ENCODE measurements at places on chromosomes 12 and 14.

DNA sequence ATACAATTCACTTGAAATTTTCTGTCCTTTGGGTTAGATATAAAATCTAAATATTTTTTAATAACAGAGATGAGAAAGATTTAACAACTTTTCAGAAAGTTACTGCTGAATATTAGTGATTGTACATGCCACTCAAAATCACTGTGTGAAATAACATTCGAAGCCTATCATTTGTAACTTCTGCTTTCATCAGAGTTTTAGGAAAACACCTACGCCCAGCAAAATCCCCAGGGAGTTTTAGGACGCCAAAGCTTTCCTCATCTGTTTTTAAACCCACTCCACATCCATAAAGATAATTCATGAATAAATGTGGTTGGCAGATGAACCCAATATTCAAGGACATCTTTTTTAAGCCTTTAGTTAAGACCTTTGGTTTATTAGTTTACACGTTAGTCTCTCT, 23.9 kb downstream of the TC2N start:
- no peak for DNase-seq

DNA sequence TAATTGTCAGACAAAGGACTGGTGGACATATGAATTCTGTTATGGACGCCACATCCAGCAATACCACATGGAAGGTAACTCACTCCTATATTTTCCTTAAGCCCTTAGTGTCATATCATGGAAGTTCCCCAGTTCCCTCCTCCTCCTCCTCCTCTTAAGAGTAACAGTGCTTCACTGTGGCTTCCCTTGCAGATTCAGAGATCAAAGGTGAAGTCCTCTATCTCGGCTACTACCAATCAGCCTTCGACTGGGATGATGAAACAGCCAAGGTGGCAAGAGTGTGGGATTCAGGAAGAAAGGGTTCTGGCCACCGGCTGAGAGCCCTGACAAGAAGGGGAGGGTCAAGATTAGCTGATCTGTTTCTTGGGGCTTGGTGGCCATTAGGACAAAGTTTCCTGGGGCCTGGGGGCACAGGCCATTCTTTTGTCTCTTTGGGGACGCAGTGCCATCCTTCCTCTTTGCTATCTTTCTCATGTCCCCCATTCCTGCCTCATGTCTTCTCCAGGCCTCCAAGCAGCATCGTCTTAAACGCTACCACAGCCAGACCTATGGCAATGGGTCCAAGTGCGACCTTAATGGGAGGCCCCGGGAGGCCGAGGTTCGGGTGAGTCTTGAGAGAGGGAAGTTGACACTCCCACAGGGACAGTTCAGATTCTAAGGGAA, 2.0 kb downstream of the OS9 start:
- DNase-seq: no peak

DNA sequence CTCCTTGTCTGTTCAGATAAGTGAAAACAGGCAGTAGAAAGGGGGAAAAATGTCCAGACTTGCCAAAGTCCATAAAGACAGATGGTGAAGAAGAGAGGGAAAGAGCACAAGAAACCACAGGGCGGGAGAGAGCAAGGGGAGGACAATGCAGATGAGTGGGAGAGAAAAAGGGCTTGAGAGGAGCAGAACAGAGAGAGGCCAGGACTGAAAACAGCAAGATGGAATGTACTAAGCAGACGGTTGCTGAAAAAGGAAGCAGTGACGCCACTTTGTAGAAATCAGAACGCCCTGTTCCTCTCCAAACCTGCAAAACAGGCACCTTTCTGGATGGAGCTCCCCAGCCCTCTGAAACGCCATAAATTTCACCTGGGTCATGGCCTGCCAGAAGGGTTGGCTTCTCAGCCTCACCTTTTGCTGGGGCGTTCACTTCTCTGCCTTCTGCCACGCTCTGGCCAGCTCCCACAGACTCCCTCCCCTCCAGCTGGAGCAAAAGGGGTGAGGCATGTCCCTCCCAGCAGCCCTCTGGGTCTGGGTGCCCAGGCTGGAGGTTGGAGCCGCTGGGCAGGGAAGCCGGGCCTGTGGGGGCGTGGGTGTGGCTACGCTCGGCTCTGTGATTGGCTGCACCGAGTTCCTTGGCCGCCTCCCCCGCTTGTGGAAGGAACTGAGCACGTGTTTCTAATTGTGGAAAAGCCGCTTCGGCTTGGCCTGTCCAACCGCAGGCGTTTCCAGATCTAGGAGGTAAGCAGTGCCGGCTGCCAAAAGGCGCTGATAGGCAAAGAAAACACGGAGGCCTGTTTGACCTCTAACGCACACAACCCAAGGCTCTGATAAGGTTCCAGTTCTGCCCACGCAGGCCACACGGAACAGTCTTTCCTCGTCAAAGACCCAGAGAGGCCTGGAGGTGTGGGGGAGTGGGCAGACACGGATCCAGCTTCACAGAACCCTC, 29.3 kb downstream of the SLC7A8 start:
- peak; percentile 79 for DNase-seq

DNA sequence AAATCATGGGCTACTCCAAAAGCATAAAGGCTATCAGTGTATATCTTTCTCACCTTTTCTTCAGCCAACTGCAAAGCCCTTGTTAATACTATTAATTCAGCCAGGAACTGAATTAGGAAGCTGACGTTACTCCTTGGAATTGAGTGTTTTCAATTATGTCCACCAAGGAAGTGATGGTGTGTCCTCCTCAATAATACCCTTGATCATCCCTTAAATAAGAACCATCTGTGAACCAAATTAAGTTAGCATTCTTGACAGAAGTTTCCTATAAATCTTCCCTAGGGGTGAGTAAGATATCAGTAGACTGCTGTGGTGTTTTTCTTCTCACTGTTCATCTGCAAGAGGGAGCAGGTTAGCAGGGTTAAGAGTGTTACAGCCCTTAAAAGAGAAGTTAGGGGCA, 252.3 kb upstream of the AVPR1A start:
- no peak for DNase-seq

DNA sequence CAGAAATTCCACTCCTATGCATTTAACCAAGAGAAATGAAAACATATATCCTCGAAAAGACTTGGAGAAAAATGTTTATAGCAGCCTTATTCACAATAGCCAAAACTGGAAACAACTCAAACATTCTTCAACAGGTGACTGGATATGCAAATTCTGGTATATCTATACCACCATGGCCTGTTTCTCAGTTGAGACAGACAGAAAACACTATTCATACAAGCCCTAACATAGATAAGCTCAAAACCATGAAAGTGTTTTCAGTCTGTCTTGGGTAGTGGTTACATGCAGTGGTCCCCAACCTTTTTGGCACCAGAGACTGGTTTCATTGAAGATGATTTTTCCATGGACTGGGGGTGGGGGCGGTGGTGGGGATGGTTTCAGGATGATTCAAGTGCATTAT, 83.8 kb downstream of the SRGAP1 start:
- no peak for DNase-seq

GRCh38 chr12:103470664-103471063, 25.1 kb downstream of the C12orf42 start:
- DNase-seq: no peak

- DNase-seq: no peak
Observed at GRCh38 chr14:64743061-64743460, 38.8 kb downstream of the PLEKHG3 start.

- DNase-seq: no peak
Observed at GRCh38 chr12:24821691-24822090, 127.2 kb downstream of the BCAT1 start.

DNA sequence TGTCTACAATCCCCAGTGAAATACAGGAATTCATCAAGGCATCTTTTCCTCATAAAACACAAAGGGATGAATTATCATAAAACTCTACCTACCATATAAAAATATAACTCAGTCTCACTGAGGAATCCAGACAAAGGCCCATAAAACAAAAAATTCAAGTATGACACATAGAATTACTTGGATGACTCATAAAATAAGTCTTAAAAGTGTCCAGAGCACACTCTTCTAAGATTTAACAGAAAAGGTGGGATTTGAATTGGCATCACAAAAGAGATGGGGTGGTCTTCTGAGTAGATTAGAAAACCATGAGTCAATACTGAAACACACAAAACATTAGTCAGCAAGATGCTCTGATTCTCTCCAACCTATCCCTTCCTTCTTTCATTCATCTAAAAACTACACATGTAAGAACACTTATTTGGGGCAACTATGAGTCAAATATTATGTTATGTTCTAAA, 202.7 kb upstream of the GARIN6 start:
- no peak for DNase-seq

- DNase-seq: no peak
Observed at GRCh38 chr12:4135919-4136605, 137.5 kb upstream of the CCND2 start.

GRCh38 chr12:26345471-26346003, 150.2 kb downstream of the SSPN start:
- no peak for DNase-seq

GRCh38 chr12:131058700-131059099, 105.0 kb downstream of the ADGRD1 start:
- DNase-seq: no peak

GRCh38 chr12:119020406-119021360, 39.3 kb downstream of the SRRM4 start:
- no peak for DNase-seq

DNA sequence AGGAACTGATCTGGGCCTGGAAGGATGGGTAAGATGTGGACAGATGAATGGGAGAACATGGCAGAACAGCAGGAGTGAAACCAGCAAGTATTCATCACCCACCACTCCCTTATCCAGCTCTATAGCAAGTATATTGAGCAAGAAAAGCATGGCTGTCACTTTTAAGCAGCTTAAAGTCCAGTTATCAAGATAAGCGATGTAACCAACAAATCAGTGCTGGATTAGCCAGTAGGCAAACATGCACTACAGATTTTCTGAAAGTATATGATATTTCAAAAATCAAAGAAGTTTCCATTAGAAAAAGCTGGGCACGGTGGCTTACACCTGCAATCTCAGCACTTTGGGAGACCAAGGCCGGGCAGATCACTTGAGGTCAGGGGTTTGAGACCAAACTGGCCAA, 53.9 kb upstream of the ATP2A2 start:
- no peak for DNase-seq

DNA sequence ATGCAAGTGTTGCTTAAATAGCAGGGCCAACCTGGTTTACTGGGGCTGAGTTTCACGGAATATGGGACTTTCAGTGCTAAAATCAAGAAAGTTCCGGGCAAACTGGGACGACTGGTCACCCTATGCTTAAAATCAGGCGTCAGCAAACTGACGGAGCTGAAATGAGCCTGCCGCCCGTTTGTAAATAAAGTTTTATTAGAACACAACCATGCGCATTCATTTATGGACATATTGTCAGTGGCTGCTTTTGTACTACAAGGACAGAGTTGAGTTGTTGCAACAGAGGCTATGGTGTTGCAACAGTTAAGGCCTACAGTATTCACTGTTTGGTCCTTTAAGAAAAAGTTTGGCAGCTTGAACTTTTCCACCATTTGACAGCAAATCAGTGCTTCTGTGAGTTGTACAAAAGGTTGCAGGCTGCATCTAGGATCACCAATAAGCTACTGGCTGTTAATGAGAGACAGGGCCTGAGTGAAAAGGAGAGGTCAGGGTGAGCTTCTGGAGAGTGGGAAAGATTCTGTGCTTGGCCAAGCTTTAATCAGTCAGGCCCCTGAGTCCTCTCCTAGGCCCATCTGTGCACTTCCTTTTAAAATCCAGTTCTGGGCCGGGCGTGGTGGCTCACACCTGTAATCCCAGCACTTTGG, 13.3 kb downstream of the SELPLG start:
- no peak for DNase-seq

DNA sequence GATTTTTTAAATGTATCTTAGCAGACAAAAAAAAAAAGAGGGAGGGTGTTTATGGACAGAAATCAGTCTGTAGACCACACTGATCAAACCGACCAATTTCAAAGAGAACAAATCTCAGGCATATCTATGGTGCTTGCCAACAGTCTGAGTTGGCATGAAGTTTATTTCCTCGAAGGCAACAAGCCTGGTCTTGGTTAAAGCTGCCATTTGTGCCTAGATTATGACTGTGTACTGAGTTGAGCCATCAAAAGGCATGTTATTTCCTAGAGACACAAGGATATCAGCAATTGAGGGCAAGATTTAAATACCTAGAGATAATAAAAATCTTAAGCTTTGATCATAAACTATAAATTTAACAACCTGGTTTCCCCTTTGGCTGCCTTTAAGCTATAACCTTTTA, 119.2 kb downstream of the SLC2A13 start:
- no peak for DNase-seq

DNA sequence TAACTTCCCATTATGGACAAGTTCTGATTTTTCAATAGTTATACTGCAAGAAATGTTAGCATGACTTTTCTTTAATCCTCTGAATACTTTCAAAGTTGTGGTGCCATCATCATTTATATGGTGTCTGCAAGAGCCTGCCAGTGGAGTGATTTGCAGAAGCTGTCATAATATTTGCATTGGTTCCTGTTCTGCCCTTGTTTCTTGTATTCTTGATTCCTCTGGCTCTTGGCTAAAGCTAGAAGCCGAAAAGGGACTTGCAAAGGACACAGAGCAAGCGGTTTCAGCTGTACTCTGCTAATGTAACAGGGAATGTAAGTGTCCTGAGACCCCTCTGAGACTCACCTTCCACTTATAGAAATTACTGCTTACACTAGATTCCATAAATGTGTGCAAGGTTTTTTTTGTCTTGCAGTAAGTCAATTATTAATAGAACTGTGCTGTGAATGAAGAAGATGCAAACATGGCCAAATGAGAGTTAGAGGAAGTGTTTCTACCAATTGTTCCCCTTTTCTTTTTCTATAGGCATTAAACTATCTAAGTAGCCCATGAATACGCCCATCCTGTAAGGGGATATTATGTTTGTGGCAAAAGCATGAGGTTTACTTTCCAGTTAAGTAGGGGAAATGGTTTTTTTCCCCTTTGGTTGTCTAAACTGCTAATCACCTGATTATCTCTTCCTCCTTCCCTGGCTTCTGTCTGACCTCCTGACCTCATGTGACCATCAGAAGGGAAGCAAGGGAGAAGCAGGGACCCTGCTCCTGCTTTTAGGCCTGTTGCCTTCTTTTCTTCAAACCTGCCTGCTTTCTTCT, 5.3 kb downstream of the DYRK4 start:
- DNase-seq: no peak

DNA sequence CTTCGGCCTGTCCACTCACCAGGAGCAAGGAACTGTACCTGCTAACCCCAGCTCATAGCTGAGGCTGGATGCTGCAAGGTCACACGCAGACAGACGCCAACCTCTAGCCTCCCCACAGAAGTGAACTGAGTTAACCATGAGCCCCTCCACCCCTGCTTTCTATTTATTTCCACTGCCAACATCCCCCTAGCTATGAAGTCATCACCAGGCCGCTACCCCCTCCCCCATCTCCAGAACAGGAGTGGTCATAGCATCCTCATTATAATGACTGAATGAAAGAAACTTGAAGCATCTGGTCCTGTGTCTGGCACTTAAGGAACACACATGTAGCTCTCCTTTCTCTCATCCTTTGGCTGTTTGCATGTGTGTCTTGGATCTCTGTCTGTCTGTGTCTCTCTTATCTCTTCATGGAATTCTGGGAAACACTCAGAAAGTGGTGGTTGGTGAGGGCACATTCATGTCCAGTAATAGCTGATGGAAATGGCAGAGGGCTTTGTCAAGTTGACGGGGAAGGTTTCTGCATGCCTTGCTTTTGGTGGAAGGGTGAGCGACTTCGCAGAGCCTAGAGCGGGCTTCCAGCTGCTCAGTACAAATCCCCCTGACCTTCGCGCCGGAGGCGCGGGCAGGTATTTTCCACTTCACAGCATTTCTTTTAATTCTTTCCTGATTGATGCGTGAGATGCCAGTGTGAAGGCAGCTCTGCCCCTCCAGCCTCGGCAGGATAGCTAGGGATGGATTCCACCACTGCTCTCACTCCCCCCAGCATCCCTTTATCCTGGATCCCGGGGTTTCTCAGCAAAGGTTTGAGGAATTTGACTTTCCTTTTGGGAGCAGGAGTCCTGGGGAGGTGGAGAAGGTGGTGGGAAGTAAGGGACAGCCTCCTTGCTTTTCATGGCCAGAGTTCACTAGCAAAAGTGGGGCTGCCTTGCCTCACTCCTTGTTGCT, 198.2 kb downstream of the CHST11 start:
- no peak for DNase-seq

GRCh38 chr12:12230275-12230674, 36.6 kb downstream of the LRP6 start:
- no peak for DNase-seq
